NCI-H524 (cell line): ENCODE measurements at places on chromosomes 5 and 9.

DNA sequence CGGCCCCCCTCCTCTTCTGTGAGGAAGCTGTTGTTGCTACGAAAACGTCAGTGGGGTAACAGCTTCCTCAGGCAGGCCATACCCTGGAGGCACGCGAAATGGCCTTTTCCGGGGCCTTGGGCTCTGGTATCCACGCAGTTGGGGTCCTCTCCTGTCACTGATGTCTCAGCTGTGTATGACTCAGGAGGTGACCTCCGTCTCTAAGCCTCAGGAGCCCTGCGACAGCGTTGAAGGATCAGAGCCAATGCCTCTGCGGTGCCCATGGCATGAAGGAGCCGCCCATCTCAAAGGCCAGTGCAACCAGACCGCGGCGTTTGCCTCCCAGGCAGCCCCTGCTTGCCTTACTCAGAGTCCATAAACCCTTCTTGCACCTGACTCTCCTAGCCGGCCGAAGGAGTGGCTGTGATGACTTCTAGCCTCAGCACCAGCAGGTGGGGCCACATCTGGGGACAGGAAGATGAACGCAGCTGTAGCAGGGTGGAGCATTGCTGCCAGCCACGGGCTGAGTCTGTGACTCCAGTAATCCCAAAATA is 1.0 kb upstream of the MXD3 start:
- DNase-seq = peak; percentile 33

GRCh38 chr9:91677822-91678436 is 254.3 kb upstream of the NFIL3 start:
- no peak for DNase-seq

GRCh38 chr5:35990941-35991611 is at the start of gene UGT3A1:
UGT3A1 (minus strand) TSS chr5:35991390; CDS start chr5:35991240, 150 bp downstream.
- peak; percentile 99 for DNase-seq

DNA sequence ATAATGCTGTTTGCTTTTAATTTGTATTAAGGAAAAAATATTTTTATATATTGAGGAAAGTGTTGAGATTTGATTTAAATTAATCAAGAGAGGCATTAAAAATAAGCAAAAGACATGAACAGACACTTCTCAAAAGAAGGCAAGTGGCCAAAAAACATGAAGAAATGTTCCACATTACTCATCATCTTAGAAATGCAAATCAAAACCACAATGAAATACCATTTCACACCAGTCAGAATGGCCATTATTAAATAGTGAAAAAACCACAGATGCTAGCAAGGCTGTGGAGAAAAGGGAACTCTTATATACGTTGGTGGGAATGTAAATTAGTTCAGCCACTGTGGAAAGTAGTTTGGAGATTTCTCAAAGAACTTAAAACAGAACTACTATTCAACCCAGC is 45.9 kb downstream of the RANBP17 start:
- no peak for DNase-seq

GRCh38 chr5:159667286-159667685 is 249.0 kb upstream of the ADRA1B start:
- DNase-seq = no peak

- DNase-seq = no peak
Measured at GRCh38 chr5:169281625-169282024, 19.3 kb downstream of the SLIT3 start.

DNA sequence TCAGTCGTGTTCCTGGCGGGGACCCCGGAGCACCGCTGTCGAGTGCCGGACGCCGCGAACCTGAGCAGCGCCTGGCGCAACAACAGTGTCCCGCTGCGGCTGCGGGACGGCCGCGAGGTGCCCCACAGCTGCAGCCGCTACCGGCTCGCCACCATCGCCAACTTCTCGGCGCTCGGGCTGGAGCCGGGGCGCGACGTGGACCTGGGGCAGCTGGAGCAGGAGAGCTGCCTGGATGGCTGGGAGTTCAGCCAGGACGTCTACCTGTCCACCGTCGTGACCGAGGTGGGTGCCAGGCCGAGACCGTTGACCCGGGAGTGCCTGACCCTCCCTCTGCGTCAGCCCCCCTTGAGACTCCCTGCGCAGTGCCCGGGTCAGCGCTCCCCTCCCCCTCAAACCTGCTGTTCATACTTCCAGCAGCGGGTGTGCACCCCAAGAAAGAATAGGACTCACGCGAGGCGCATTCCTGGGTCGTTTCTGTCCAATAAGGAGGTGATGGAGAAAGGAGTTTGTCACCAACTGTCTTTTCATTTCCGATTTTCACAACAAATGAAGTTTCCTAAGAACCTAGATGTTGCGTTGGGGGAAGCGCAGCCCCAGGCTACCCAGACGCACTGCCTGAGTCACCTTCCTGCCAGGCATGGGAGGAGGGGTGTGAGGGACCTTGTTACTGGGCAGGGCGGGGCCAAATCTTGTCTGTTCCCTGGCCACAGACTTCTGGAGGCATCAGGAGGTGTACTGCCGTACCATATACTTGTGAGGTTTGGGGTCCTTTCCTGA is 722 bp downstream of the SLC22A4 start:
- DNase-seq = no peak

GRCh38 chr9:103116246-103116645 is 121.1 kb downstream of the CYLC2 start:
- DNase-seq = no peak

DNA sequence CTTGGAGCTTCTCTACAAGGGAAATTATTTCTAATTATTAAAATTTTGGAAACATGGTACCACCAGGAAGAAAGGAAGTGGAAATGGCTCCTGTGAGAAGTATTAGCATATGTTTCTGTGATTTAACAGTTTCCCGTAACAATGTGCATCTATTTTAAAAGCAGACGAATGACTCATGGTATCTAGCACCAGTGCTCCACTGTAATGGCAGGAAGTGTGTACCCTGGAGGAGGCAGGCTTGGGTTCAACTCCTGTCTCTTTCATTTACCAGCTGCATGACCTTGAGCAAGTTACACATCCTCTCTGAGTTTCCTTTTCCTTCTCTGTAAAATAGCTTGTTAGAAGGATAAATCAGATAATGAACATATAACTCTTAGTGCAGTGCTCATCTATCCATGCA is 41.0 kb upstream of the ANGPTL2 start:
- no peak for DNase-seq

DNA sequence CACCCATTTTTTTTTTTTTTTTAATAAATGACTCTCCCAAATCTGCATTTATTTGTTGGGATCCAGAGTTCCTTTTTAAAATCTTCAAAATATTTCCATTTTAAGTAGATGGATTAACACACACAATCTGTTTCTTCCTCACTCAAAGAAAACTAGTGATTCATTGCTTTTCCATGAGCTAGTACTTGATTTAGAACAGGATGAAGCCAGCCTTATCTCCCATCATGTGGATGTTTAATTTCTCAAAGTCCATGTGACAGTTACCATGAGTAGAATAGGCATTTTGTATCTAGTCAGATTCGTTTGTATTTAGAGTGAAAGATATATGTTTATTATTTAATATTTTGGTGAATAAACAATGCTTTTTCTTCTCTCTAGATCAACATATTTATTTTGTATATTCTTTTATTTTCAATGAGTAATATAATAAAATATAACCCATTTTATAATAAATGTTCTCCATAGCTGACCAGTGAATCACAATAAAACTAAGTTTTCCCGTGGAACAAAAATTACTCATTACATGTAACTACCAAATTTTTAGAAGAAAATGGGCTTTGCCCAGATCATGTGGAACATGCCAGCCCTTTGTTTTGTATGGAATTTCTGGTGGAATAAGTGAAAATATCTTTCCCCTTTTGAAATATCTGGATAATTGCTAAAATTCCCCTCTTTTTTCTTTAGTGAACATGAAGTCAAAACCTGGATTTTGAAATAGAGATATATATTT is 54.9 kb upstream of the RPS23 start:
- DNase-seq = no peak

DNA sequence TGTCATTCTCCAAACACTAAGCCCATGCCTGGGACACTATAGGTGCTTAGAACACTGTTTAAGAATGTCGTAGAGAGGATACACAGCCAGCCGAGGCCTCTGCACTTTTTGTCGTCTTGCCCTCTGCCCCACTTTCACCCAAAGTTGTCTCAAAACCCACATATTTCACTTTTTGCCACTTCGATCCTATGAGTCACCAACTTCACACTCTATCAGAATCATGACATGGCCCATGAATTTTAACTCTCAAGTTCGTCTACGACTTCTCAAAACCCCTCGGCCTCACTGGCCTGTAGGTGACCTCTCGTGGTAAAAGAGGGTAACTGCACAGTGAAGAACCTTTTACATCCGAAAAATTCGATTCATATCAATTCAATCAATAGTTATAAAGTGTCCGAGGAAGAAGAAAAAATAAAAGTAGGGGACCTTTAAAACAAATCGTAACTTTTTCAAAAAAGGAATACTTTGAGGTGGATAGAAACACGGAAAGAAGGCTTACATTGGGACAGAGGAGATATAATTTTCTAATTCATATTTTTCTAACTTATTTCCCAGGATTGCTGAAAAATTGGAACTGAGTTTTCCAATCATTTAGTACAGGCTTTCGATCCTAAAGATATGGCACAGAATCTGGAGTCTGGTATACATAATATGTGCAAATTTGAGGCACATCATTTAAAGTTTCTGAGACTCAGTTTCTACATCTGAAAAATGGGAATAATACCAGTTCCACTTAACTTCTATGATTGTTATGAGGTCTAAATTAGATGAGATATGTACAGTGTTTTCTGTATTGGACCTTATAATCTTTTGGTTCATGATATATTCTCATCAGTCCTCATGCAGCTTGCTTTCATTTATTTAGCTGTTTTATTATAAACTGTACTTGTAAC is 122.6 kb downstream of the APBA1 start:
- no peak for DNase-seq

- no peak for DNase-seq
Measured at GRCh38 chr5:76831110-76831452, 12.3 kb downstream of the F2RL1 start.

DNA sequence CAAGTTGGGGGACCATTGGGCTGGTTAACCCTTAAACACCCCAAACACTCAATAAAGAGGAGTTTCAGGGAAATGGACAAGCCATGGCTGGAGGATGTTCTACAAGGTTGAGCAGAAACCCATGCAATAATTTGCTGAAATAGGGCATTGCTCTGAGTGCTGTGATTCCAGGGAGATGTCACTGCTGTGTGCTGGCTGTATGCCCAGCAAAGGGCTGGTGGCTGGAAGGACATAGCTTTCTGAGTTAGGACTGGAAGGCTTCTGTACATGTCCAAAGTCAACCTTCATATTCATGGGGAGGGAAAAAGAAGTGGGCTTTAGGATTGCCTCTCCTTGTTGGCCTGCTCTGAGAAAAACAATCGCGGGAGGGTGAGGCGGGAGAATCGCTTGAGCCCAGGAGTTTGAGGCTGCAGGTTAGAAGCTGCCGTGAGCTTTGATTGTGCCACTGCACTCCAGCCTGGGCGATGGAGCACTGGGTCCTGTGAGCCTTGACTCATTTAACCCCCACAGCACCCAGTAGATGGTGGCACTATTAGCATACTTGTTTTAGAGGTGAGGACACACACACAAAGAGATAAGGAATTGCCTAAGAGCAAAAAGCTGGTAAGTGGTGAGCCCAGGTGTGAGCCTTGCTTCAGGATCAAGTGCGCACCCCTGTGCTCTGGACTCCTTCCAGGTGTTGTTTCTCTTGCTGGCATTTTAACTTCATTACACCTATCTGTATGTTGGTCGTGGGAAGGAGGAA is 20.4 kb downstream of the IL12B start:
- no peak for DNase-seq

- DNase-seq = no peak
Measured at GRCh38 chr5:133797167-133797566, 171.3 kb downstream of the C5orf15 start.

DNA sequence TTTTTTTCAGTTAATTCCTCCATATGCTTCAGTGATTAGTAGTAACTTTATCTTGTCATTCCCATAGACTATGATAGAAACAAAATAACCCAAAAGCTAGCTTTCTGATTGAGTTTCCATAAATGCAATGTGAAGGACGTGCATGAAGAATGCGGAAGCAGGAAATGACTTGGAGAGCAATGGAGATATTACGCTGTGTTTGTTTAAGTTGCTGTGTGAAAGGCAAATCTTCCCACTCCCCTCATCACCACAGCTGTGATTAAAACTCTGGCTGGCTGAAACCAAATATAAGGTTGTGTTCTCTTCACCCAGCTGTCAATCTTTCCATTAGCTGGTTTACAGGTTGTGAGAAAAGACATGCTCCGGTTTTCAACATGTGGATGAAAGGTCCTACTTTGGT is 83.9 kb downstream of the NR2F1-AS1 start:
- DNase-seq = no peak

DNA sequence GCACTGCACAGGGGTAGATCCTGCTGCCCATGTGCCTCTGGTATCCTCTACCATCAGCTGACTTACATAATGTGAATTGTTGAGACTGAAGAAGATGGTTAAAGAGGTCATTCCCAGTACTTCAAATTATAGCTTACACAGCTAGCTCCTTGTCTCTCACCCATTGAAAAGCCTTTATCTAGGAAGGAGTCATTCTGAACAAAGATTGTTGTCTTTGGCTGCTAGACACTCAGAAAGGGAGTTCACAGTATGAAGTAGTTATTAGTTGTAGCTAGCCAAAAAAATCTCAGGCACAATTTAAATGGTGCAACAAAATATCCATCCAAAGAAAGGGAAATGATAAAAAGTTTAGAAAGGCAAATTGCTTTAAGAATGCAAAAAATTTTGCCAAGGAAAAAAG is 102.0 kb upstream of the NREP start:
- DNase-seq = no peak

GRCh38 chr9:132487351-132487791 is 77.4 kb downstream of the CFAP77 start:
- no peak for DNase-seq

DNA sequence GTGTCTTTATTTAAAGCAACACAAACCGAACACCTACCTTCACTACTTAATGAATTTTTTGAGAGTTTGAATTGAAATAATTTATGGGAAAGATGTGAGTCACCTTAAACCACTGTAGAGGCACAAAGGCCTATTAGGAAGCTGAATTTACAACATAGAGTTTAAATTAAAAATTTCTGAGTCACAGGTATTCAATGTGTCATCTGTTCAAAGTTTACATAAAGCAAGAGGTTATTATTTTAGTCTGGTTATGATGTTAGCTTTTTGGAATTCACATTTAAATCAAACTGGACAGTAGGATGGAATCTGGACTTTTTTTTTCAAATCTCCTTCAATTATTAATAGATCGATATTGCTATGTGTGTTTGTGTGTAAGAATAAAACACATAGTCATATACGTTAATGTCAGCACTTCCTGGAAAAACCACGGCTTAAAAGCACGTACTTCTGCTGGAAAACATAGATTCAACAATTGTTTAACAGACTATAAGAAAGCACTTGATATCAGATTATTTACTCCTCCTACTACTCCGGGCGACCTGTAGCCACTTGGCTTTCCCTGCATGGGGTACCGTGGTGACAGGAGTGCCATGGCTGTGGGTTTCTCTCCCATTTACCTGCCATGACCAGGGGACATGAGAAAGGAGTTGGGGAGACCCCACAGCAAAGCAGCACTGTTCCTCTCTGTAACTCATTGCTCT is 638.6 kb downstream of the SEMA5A start:
- no peak for DNase-seq

- no peak for DNase-seq
Measured at GRCh38 chr9:89943728-89944127, 338.9 kb downstream of the GADD45G start.

GRCh38 chr9:97501177-97501971 is at the start of gene TMOD1:
TMOD1 (plus strand) TSS chr9:97501666; CDS start chr9:97524189, 22,523 bp downstream.
- DNase-seq = peak; percentile 38
